ENCODE measurements at places on chromosomes 11 and 22.

DNA sequence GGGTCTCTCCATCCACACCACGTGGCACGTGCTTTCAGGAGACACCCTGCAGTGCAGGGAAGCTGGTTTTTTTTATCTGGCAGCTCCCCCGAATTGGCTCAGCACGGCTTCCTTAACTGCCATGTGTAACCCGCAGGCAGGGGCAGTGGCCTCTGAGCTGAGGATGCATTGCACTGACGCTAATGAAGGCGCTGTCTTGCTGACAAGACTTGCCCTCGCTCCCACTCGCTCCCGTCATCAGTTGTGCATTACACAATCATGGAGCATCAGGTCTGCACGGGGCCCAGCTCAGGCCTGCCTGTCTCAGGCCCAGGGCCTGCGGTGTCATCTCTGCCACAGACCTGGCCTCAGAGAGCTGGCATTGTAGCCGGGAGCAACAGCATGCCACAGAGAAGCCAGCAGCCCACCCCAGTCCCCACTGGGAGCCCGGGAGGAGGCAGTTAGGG, 95.9 kb downstream of the ARHGAP8 start:
- H3K36me3 ChIP-seq = no peaks in the 10 kb centered on the region
- no peaks in the 10 kb centered on the region for H3K27me3 ChIP-seq
- H3K4me3 ChIP-seq = no peak overlapping the region
- H3K27ac ChIP-seq = no peak overlapping the region

- H3K36me3 ChIP-seq = no peaks in the 10 kb centered on the region
- H3K4me3 ChIP-seq = no peak overlapping the region
- no peak for DNase-seq
- H3K4me1 ChIP-seq = peaks cover 20% of the 10 kb centered on the region
These were observed 772.7 kb downstream of the DLG2 start for GRCh38 chr11:84854498-84854880.

DNA sequence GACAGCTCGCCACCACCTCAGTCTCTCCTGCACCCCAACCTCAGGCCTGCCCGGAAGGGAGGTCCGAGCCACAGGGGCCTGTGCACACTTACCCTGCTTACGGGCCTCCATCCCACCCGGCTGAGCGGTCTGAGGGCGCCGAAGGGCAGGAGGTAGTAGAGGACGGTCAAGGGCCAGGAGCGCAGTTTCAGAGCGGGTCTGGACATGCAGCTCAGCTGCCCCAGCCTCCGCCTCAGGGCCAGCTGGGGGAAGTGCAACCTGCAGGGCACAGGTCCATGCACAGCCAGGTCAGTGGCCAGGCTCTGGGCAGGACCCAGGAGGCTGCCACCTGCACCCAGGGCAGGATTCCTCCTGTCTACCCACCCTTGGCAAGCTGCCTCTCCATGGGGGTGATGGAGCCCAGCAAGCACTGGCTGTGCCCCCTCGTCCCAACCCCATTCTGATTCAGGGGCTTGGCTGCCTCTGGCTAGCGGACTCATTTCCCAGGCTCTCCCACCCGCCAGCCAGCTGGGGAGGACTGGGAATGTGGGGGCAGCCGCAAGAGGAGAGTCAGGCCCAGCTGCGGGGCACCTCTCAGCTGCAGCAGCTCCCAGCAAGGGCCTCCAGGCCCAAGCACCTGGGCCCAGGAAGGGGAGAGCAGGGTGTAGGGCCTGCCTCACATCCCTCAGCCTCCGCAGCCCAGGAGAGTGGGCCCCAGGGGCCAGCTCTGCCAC, 38.3 kb downstream of the PISD start:
- H3K4me3 ChIP-seq = no peak overlapping the region
- DNase-seq = peak; percentile 61
- no peak overlapping the region for H3K27ac ChIP-seq
- peaks cover 32% of the 10 kb centered on the region for H3K36me3 ChIP-seq
- peaks cover 3% of the 10 kb centered on the region for H3K4me1 ChIP-seq
- no peaks in the 10 kb centered on the region for H3K27me3 ChIP-seq

GRCh38 chr11:124807201-124807600, 7.0 kb upstream of the MSANTD2 start:
- no peak overlapping the region for H3K27ac ChIP-seq
- H3K36me3 ChIP-seq = no peaks in the 10 kb centered on the region
- H3K4me1 ChIP-seq = no peaks in the 10 kb centered on the region
- no peak overlapping the region for H3K4me3 ChIP-seq
- no peaks in the 10 kb centered on the region for H3K27me3 ChIP-seq
- no peak for DNase-seq

DNA sequence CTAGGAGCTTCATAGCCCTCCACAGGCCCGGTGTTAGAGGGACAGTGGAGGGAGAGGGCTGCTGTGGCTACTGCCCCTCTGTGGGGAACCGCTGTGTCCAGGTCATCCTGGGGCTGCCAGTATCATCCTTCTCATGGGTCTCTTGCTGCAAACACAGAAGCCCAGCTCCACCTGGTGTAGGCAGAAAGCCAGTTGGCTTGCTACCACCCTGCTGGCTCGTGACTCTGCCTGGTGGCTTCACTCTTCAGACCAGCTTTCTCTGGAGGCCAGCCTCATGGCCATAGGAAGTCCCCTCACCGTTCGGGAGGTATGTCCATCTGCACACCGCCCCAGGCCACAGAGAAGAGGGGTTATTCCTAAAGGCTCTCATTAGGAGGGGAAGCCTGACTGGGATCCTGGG, 19.4 kb upstream of the SUSD2 start:
- peaks cover 14% of the 10 kb centered on the region for H3K4me1 ChIP-seq
- H3K4me3 ChIP-seq = no peak overlapping the region
- DNase-seq = no peak

- DNase-seq = no peak
- no peaks in the 10 kb centered on the region for H3K36me3 ChIP-seq
- no peaks in the 10 kb centered on the region for H3K27me3 ChIP-seq
These were observed 61.9 kb downstream of the CTSC start for GRCh38 chr11:88275636-88276035.

DNA sequence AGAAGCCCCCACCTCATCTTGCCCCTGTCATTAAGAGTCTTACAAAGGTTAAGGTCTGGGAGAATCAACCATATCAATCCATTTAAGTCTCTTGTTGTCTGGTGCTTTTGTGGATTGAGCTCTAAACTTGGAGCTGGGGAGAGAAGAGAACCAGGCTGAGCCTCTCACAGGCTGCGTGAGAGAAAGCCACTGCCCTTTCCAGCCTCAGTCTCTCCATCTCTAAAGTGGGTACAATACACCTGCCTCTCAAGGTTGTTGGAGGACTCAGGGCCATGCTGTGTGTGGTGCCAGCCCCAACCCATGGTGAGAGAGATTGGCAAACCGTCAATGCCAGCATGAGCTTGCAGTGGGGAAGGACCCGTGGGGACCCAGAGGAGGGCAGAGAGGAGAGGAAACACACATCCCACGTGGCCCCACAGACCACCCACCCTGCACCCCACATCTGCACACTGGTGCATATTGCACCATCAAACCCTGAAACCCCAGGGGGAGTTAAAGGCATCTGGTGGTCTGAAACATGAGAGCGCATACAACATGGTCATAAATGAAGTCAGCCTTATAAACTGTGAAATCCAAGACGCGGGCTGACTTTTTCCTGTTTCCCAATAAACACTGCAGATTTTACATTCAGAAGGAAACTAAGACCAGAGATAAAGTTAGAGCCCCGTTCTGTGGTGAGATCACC, 27.5 kb upstream of the FBLN1 start:
- H3K4me1 ChIP-seq = peaks cover 26% of the 10 kb centered on the region
- peak; percentile 27 for DNase-seq
- no peaks in the 10 kb centered on the region for H3K27me3 ChIP-seq
- no peaks in the 10 kb centered on the region for H3K36me3 ChIP-seq

DNA sequence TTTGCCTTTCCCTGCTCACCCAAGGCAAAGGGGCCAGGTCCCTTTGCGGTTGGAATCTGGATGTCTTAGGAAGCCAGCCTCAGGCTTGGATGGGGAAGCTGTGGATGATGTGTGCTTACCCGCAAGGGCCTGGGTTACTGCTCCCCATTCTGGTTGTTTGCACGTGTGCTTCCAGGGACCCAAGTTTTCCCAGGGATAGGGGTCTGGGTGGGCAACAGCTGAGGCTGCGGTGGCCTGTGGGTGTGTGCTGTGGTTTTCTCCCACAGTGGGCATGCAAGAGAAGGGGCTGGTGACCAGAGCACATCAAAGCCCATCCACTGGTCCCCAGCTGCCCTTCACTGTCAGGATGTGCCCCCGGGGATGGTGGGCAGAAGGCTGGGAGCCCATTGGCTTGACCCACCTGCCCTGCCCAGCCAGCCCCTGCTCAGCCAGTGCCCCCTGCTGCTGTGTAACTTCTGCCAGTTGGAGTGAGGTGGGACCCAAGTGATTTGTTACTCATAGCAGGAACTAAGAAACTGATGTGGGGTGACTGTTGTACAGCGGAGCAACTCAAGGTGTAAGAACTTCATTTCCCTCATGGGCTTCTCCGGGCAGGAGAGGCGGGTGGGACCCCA, 3.3 kb downstream of the CAPN5 start:
- H3K27ac ChIP-seq = no peak overlapping the region
- H3K4me1 ChIP-seq = peaks cover 43% of the 10 kb centered on the region
- H3K4me3 ChIP-seq = no peak overlapping the region
- H3K36me3 ChIP-seq = no peaks in the 10 kb centered on the region
- H3K27me3 ChIP-seq = no peaks in the 10 kb centered on the region

DNA sequence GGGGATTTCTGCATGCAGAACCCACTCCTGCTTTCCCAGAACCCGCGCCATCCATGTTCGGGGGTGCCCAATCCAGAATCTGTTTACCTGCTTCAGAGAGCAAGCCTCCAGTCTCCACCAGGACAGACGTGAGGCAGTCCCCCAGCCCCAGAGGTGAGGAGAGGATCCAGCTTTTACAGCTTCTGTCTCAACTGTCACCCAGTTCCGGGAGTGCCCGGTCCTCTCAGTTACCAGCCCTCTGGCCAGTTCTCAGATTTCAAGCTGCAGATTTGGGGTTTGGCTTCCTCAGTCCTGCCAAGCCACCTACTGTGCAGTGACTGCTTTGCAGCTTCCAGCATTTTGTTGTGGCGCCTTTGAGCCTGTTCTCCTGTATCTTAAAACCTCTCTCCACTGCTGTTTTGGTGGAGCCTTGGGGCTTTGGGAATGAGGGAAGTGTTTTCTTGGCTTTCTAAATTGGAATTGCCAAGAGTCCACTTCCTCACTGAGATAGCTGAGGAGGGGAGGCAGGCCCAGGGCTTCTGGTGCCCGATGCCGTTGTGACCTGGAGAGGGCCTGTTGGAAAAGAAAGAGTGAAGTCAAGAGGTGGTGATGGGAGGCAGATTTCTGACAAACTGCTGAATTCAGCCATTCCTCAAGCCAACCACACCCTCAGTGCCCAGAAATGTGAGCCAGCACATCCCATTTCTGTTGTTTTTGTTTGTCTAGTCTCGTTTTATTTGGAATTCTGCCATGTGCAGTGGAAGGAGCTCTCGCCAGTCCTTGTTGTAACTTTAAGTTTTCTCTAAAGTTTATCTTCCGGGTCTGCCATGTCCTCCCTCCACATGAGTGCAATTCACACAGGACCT, 513.4 kb downstream of the TBC1D22A start:
- H3K4me3 ChIP-seq = no peak overlapping the region
- H3K4me1 ChIP-seq = peaks cover 5% of the 10 kb centered on the region

GRCh38 chr11:81036168-81036870, 1595.5 kb upstream of the TENM4 start:
- H3K36me3 ChIP-seq = no peaks in the 10 kb centered on the region
- H3K27ac ChIP-seq = no peak overlapping the region
- no peaks in the 10 kb centered on the region for H3K4me1 ChIP-seq
- no peaks in the 10 kb centered on the region for H3K27me3 ChIP-seq
- H3K4me3 ChIP-seq = no peak overlapping the region

DNA sequence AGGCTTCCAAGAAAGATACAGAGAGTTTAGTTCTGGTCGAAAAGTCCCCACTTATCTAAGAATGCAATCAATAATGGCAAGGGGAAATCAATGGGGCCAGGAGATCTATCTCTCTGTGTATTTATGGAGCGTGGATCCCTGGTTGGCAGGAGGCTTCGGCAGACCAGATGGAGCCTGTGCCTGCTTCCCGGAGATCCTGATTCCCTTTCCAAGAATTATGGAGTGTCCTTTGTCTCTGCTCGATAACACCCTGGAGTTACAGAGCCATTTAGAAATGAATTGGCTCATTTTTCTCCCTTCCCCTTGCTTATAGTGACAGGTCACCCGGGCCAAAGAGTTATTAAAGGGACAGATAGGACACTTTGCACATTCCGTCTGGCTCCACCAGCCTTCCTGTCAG, 92.4 kb downstream of the ISX start:
- DNase-seq = no peak
- H3K4me1 ChIP-seq = no peaks in the 10 kb centered on the region
- H3K4me3 ChIP-seq = no peak overlapping the region
- no peaks in the 10 kb centered on the region for H3K36me3 ChIP-seq
- peaks cover 6% of the 10 kb centered on the region for H3K27me3 ChIP-seq
- no peak overlapping the region for H3K27ac ChIP-seq

DNA sequence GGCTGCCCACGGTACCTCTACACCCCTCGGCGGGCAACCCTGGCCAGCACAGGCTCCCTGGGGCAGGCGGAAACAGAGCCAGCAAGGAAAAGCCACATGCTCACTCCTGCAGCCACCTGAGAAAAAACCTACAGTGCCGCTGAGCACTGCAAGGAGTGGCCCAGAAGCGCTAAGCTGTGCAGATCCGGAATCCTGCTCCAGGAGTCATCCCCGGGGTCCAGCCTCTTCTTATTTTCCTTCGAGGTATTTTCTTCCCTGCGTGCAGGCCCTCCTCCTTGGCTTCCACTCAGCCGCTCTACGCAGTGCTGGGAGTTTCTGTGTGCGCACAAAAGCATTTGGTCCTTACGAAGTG, 81.0 kb downstream of the TRMU start:
- DNase-seq = no peak
- no peak overlapping the region for H3K27ac ChIP-seq
- H3K4me1 ChIP-seq = no peaks in the 10 kb centered on the region
- H3K36me3 ChIP-seq = no peaks in the 10 kb centered on the region

DNA sequence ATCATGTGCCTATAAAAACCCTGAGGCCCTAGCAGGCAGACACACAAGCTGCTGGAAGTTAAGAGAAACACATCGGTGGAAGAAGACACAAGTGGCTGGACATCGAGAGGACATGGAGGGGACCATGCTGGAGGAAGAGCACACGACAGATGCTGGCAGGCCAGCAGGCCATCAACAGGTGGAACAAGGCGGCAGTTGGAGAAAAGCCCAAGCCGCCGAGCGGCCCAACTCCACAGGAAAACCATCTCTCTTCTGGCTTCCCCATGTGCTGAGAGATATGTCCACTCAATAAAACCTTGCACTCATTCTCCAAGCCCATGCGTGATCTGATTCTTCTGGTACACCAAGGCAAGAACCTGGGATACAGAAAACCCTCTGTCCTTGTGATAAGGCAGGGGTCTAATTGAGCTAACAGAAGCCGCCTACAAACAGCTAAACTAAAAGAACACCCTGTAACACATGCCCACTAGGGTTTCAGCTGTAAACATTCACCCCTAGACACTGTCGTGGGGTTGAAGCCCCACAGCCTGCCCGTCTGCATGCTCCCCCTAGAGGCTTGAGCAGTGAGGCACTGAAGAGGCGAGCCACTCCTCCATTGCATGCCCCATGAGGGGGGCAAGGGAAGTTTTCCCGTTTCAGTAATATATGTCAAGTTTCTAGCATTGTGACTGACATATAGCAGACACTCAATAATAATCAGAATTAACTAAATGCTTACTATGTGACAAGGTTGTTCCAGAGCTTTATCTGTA, 39.0 kb upstream of the MMP20 start:
- H3K4me1 ChIP-seq = no peaks in the 10 kb centered on the region
- no peaks in the 10 kb centered on the region for H3K36me3 ChIP-seq
- DNase-seq = no peak
- no peak overlapping the region for H3K4me3 ChIP-seq
- H3K27ac ChIP-seq = no peak overlapping the region
